ENCODE measurements at places on chromosomes 2 and 18.

DNA sequence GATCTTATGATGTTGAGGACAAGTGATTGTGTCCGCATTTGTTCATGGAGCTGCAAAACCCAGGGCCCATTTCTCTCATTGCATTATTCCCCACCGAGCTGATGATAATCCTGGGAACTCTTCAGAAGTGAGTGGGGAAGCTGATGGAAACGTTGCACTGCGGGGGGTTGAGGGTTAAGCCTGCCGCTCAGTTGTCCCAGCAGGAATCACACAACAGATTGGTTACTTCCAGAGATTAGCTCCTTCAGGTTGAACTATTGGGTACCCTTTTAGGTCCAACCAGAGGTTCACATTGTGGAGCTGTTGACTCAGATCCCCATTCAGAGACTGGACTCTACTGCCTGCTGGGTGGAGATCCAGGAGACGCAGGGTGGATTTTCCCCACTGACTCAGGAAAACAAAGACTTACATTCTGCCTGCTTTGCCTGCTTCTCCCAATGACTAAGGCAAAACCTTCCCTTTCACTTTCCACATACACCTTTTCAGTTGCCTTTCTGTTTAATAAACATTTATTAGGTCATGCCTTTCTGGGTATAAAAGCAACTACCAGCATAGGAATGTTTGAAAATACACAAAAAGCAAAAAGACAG lies 286.4 kb downstream of the TXNL1 start:
- no peak for DNase-seq

DNA sequence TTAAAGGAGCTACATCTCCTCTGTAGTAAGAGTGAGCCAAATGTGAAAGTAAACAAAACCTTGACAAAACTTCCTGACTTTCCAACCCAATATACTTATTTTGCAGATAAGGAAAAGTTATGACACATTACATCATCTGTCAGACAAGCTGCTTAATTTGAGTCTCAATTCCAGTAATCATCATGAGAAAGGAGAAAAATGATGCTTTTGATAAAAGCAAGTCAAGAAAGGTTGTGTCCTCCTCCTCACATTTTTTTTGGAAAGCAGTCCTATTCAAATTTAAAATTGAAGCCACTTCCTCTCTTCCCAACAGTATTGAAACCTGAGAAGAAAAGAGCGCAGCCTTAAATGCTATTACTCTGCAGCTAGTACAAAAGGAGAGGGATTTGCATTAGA lies 519.6 kb downstream of the LRP1B start:
- no peak for DNase-seq

GRCh38 chr2:65227020-65227455 lies 593 bp upstream of the ACTR2 start:
- DNase-seq: no peak

DNA sequence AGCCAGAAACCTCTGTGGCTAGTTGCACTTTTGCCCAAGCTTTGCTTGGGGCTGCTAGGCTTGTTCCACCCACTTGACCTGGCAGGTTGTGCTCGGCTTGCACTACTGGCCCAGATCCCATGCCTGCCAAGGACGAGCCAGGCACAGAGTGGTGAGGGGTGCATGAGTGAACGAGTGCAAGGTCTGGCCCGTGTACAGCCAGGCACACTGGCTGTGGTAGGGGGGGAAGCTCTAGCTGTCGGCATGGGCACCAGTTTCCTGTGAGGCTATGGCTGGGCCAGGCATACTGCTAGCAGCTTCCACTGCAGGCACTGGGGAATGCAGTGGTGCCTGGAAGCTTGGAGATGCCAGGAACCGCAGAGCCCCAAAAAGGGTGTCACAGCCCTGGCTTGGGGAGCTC lies 210.4 kb downstream of the AKAIN1 start:
- no peak for DNase-seq

DNA sequence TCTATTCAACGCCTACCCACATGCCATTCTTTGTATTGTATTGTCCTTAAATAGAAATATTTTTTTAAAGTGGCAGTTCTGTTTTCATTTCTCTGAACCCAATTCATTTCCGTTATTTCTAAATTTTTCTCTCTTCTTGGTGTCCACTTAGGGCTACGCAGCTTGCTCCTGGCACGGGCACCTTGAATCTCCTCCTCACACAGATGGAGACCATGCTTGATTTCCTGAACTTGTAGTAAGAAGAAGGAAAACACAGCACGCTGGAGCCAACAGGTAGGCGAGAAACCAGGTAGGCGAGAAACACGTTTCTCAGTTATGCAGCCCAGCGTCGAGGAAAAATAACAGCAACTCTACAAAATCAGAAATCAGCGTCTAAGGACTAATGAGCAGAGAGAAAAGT lies 428.9 kb downstream of the STK39 start:
- DNase-seq: no peak

- DNase-seq: no peak
Observed at GRCh38 chr2:127621981-127622431, 23.9 kb upstream of the GPR17 start.

- DNase-seq: no peak
Observed at GRCh38 chr2:107027205-107027604, 141.2 kb upstream of the ST6GAL2 start.

DNA sequence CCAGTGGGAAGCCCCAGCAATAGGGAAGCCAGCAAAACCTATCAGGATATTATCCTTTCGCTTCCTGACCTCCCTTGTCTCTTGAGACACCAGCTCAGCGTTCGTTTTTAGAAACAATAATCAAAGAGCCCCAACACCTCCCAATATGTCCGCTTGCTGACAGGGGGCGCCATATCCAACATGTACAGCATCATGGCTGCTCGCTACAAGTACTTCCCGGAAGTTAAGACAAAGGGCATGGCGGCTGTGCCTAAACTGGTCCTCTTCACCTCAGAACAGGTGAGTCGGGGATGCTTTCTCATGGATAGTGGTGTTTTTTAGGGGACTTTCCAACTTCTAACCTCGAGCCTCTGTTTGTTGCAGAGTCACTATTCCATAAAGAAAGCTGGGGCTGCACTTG lies 28.7 kb downstream of the GAD1 start:
- DNase-seq: no peak

GRCh38 chr18:3269241-3269913 lies 7.4 kb downstream of the MYL12B start:
- DNase-seq: no peak

DNA sequence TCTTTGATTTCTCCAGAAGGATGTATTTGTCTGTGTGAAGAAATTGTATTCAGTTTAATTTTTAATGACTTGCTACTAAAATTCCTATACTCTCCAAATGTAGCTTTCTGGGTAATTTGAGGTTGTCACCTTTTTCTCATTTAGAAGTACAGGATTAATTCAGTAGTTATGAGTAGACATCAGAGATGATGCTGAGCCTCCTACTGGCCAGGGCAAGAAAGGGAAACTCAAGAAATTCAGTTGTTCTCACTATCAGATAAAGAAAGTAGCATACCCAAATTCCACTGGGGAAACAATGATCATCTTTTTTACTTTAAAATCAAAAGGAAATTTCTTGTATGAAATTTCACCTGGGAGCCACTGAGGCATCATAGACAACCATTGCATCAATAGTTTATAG lies 199.4 kb downstream of the SATB2 start:
- DNase-seq: no peak

- DNase-seq: no peak
Observed at GRCh38 chr2:23583467-23583866, 198.5 kb downstream of the KLHL29 start.

DNA sequence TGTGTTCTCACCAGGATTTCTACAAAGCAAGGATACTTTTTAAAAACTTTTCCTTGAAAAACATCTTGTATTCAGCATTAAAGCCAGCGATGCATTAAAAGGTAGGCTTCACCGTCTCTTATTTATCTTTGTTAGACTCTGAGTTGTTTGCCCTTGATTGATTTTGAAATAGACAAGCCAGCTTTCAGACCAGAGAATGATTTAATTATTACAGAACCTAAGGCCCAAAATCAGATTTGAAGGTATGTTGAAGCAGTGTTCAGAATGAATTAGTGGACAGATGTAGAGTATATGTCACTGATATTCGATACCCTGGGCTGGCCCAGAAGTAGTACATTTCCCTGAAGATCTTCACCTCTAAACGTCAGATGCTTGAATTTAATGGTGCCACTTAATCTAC lies 136.4 kb downstream of the THSD7B start:
- DNase-seq: no peak

- DNase-seq: no peak
Observed at GRCh38 chr18:8717011-8717770, 11.8 kb downstream of the MTCL1 start.

DNA sequence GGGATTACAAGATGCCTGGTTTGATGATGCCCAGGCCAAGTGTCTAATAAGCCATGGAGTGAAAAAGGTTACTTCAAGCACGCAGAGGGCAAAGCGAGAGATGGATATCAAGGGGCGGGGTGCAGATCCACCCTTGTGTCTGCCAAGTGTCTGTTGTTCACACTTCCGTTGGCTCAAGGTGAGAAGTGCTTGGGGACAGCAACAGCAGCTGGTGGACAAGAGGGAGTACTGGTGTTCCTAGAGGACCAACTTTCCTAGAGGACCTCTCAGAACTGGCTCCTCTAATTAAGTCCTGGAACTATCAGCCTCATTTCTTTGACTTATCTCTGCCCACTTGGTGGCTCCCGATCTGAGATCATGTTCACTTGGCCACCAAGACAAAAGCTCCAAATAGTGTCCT lies 299.1 kb downstream of the PRKCE start:
- DNase-seq: no peak

GRCh38 chr2:31212659-31213600 lies 4.4 kb downstream of the CAPN14 start:
- no peak for DNase-seq

Measured in AG04450 (cell line).